NCI-H2029 treated with DMSO at 0.1 percent for 48 hours (cell line): ENCODE measurements at places on chromosomes 6 and 20.

DNA sequence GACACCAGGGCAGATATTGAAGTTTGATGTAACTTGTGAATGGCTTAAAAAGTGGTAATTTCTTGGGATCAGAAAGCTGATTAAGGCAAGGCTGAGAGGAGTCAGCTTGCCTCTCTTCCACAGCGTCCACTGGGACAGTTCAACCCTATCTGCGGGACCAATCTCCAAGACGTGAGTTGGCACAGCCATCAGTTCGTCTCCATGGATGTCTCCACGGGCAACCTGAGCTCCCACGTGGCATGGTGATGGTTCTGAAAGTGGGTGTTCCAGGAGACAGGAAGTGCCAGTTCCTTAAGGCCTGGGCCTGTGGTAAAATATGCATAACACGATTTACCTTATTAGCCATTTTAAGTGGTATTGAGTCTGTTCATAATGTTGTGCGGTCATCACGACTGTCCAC is 67.9 kb upstream of the BHLHE23 start:
- no peak for DNase-seq

DNA sequence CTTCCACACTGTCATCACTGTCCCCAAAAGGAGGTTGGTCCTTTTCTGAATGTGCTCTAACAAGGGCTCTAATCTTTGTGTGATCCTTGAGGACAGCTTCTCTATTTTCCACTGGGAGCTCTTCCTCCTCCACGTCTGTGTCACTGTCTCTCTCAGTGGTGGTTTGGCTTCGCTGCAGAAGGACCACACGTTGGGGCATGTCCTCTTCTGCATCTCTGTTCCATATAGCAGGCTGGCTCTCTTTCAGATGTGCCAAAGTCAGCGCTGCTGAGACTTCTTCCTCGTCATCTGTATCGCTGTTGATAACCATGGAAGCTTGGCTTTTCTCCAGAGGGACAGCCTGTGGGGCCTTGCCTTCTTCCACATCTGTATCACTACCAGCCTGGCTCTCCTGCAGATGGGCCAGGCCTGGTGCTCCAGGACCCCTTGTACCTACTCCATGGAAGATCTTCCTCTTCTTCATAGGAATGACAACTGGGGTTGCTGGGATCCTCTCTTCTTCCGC is 4.6 kb downstream of the MDC1 start:
- DNase-seq, result no peak

DNA sequence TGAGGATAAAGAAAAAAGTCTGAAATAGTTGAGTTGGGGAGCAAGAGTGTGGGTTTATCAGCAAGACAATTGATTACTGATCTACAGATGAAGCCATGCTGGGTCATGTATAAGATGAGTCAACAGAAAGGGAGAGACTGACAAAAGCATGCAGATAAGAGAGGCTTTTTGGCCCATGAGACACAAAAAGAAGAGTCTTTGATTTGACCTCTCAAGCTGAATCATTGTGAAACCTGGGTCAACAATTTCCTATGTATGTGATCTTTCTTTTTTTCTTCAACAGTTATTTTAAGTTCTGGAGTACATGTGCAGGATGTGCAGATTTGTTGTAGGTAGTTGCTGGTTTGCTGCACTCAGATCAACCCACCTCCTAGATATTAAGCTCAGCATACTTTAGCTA is 15.9 kb downstream of the RIMS1 start:
- no peak for DNase-seq

- DNase-seq, result no peak
Measured at GRCh38 chr6:40439026-40439800, 148.0 kb downstream of the LRFN2 start.
